Activated T-cell treated with anti-CD3 and anti-CD28 coated beads for 24 hours (primary cell): ENCODE measurements at places on chromosomes 6 and 20.
A peak's percentile ranks its signal among the peaks of the same experiment; 100 is the strongest.

DNA sequence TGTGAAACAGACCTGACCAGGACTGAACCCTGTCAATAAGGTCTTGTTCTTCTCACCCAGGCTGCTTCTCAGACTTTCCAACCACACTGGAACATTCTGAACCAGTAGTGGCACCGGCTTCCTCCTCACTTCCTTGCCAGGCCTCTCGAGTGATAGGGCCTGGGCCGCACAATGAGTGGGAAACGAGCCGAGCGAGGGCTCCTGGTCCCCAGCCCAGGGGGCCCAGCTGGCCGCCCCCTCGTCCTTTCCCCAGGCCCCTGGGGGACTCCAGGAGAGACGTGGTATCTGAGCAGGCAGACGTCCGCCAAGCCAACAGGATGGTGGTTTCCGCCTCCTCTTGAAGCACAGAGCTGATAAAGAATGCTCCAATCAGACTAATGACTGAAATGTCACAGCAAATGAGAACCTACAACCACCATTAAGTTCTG, 117.9 kb downstream of the GMDS start:
- peak; percentile 41 for DNase-seq

DNA sequence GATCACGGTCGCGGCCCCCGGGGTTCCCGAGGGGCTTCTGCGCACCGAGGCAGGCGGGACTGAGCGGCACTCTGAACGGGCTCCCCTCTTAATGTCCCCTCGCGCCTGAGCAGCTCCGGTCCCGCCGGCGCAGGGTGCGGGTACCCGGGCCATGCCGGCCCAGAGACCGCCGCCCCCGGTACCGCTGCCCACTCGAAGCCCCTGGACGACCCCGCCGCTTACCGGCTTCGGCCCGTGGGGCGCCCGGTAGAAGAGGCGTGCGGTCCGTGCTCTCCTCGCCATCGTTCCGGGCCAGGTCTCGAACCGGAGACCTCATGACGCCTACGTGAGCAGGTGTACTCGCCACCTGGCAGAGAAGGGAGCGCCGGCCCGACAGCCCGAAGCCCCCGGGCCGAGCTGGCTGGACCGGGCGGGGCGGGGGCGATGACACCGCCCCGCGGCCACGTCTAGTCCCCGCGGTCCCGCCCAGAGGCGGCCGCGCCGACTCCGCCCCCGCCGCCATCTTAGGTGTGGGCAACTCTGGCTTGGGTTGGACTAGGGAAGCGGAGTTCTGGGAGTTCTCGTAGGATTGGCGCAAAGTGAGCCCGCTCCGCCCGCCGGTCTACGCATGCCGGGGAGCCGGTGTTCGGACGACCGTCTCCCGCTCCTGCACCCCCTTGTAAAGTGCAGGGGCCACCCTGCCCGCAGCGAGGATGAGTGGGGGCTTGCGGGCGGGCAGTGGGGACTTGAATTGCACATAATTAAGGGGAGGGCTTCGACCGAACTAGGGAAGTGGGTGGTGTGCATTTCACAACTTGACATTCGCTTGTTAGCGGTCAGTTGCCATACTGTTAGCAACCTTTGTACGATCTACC, at the start of gene SLC17A5:
Gene SLC17A5 (minus strand): TSS at position 422 of the 854 bp plus-strand sequence. CDS start 106 bp downstream, at position 316.
- DNase-seq, result peak; percentile 88

DNA sequence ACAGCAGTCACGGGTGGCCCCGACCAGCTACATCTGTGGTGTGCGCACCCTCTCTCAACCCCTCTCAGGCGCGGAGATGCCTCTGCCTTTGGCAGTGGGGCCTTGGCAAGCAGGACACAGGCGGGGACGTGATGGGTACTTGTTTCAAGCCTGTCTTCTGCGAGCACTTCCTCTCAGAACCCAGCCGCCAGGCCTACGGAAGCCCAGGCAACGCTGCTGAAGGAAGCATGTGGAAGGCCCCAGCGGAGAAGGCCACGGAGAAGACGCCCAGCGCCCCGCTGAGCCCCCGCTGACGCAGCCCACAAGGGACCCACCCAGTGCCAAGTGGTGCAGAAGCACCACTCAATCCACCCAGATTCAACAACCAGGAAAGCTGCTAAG, 13.0 kb downstream of the SERPINB6 start:
- DNase-seq, result no peak

- DNase-seq, result peak; percentile 50
Observed at GRCh38 chr20:35463455-35464300, 8.3 kb downstream of the CEP250 start.

- no peak for DNase-seq
Observed at GRCh38 chr6:125974214-125974866, 12.0 kb upstream of the TRMT11 start.

DNA sequence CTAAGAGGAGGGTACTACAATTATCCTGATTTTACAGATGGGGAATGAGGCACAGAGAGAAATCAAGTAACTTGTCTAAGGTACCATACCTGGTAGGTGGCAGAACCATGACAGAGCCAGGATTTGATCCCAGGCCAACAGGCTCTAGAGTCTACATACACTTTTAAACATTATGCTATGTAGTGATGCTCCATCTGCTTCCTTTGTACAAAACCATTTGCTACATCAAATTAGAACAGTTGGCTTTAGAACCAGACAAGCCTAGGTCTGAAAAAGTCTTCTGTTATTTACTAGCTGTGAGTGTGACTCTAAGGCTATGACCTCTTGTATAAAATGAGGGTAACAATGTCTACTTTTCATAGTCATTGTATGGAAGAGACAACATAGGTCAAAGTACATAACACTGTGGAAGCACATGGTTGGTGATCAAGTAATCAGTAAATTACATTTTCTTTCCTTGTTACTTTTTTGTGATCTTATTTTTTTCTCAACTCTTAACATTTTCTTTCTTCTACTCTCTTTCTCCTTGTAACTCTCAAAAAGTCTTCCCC, 122.1 kb downstream of the PDSS2 start:
- DNase-seq, result no peak

DNA sequence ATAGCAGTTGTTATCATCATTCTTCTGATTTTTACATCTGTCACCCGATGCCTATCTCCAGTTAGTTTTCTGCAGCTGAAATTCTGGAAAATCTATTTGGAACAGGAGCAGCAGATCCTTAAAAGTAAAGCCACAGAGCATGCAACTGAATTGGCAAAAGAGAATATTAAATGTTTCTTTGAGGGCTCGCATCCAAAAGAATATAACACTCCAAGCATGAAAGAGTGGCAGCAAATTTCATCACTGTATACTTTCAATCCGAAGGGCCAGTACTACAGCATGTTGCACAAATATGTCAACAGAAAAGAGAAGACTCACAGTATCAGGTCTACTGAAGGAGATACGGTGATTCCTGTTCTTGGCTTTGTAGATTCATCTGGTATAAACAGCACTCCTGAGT, 2.1 kb downstream of the CALHM6 start:
- DNase-seq, result no peak

DNA sequence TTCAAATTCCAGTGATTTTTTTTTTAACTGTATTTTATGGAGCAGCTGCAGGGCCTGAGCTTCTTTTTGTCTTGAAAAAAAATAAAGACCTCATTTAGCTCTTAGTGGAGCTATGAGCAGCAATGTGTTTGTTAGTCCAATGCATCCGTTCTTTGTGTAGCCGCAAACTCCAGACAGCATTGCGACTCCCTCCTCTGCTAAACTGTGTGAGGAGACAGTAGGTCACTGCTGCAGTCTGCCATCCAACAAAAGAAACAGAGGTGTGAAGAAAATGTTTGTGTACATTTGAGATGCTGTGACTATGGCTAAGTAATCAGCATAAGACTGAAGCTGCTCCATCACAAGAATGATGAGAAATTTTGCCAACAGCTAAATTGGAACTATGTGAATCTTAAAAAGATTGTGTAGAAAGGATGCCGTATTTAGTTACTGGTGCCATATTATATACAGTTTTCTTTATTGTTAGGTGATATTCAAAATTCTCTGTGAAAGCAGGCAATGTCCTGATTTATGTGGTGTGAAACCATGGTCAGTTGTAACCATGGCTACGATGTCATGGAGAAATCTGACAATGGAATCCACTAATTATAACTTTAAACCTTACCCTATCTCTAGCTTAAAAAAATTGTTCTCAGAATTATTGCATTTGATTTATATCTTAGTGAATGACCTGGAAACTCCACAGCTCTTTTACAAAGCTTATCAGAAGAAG, 428.8 kb upstream of the EPHA7 start:
- DNase-seq, result no peak
